Urothelium cell line (cell line): ENCODE measurements at places on chromosomes 5 and 9.

DNA sequence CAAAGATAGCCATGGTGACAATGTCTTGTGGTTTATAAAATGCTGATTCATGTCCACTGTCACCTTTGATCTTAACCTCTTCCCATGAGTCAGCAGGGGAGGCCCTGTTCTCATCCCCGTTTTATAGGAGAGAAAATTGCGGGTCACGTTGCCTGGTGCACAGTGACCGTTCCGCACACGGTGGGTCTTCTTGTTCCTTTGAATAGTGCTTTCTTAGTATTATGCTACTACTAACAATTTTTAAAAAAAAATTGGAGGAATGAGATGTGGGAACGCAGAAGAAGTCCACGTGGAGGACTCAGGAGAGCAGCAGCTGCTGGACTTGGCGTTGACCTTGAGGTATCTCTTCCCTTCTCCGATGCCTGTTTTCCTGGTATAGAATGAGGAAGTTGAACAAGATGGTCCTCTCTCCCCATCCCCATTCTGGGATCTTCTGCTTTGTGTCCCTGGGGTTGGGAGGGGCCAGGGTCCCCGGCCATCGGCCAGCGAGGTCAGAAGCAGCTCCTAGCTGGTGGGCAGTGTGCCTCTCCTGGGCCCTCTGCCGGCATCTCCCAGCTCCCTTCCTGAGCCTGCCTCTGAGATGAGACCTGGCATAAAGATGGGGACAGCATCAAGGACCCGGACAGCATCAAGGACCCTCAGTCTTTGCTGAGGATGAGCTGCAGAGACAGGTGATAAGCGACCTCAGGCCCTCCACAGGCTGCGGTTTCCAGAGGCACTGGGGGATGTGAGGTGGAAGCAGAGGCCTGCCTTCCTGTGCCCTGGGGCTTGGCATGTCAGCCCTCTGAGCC, 143.9 kb downstream of the C9orf50 start:
- no peak for DNase-seq

GRCh38 chr5:170330568-170331054, 33.0 kb upstream of the LCP2 start:
- no peak for DNase-seq

DNA sequence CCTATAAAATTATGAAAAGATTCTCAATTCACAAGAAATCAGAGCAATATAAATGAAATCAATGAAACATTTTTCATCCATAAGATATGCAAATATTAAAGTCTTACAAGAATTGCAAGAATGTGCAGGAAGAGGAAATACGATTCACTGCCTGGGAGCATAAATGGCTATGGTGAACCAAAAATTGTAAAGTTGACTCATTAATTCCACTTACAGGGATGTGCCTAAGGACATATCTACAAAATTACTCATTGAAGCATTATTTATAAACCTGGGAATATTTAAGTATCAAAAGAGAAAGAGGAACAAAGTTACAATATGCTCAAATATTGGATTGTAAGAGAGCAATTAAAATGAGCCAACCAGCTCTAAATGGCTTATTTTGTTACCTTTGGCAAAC, 6.9 kb upstream of the NIPSNAP3A start:
- DNase-seq, result no peak

DNA sequence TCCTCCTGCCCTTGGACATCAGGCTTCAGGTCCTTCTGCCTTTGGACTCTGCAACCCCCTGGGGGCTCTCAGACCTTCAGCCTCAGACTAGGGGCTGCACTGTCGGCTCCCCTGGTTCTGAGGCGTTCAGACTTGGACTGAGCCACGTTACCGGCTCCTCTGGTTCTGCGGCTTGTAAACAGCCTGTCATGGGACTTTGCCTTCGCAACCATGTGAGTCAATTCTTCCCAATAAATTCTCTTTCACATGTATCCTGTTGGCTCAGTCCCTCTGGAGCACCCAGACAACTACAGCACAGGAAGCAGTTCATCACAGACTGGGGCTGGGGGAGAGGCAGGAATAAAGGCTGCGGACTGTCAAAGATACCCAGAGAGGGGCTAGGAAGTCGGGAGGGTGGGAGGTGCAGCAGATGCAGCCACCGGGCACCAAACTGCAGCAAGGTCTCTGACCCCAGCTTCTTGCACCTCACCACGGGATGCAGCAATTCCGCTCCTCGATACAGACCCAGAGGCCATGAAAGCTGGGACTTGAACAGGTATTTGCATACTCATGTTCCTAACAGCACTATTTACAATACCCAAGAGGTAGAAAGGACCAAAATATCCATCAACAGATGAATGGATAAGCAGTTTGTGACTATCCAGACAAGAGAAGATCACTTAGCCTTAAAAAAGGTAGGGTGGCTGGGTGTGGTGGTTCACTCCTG, 100.8 kb downstream of the COL23A1 start:
- no peak for DNase-seq

GRCh38 chr5:3818624-3819023, 223.0 kb downstream of the IRX1 start:
- DNase-seq, result no peak

GRCh38 chr9:118271936-118272335, 567.7 kb downstream of the TLR4 start:
- no peak for DNase-seq

- peak; percentile 58 for DNase-seq
Measured at GRCh38 chr9:127130661-127131538, 8.5 kb upstream of the ANGPTL2 start.

DNA sequence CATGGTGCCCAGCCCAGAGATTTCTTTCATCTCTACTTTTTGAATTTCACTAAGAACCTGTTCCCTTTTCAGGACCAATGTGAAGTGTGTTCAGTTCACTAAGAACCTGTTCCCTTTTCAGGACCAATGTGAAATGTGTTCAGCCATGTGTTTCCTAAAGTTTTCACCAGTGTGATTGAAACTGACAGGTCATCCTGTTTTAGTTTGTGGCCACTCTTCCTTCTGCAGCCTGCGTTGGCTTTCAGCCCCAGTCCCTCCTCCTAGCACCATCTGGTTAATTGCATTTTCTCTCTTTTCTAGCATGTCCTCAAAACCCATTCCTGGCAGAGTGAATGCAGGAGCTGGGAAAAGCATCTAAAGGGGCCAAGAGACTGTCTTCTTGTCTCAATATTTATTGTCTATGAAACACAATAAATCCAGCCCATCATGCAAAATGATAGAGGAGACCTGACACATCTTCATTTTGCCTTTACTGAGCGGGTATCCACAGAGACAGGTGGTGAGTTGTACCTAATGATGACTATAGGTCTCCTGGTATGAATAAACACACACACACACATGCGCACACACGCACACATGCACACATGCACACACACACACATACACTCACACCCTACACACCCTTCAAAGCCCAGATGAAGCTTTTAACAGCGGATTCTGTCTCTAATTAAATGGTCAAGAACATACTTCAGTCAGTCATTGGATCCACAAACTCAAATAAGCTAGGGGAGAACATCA, 6.1 kb upstream of the PANK3 start:
- DNase-seq, result no peak

- no peak for DNase-seq
Measured at GRCh38 chr5:167248257-167248656, 1043.2 kb upstream of the WWC1 start.
